ENCODE measurements at places on chromosomes 11 and 22. TPM values are rescaled to one million over a fixed set of nuclear protein-coding genes. Genes with fewer than 3 reads are reported as not detected.
A peak's percentile ranks its signal among the peaks of the same experiment; 100 is the strongest.

Gene ARHGAP8
- not detected for total RNA-seq

Gene FOLH1
- total RNA-seq, result not detected

Gene NAV2
- not detected for total RNA-seq

Gene LARGE2
- total RNA-seq, result 9.5 TPM

Gene TRIM49C
- total RNA-seq, result not detected

Gene CTSW
- not detected for total RNA-seq

Gene HEPHL1
- total RNA-seq, result not detected

Gene SLC22A6
- not detected for total RNA-seq

Gene FAT3
- not detected for total RNA-seq

Gene CEP57
- total RNA-seq, result 140 TPM

DNA sequence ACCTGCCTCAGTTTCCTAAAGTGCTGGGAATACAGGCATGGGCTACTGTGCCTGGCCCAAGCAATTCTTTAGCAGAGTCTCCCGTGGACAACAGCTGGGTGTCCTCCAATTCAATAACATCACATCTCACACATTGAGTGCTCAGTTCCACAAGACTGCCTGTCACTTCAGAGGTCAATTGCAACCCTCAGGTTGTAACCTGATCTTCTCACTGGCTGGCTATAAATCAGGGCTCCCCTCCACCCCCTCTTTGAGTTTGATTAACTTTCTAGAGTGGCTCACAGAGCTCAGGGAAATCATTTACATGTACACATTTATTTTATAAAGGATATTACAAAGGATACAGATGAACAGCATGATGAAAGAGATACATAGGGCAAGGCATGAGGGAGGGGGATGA, 68.1 kb downstream of the MCHR1 start:
- DNase-seq, result peak; percentile 45
- H3K4me3 ChIP-seq, result no peak overlapping the region
- H3K4me1 ChIP-seq, result peaks cover 6% of the 10 kb centered on the region
- no peaks in the 10 kb centered on the region for H3K27me3 ChIP-seq
- H3K36me3 ChIP-seq, result no peaks in the 10 kb centered on the region

- no peaks in the 10 kb centered on the region for H3K27me3 ChIP-seq
- no peak overlapping the region for H3K4me3 ChIP-seq
- H3K4me1 ChIP-seq, result no peaks in the 10 kb centered on the region
- H3K27ac ChIP-seq, result no peak overlapping the region
- no peaks in the 10 kb centered on the region for H3K36me3 ChIP-seq
Measured at GRCh38 chr11:5831196-5831829, 10.4 kb downstream of the OR52E6 start.

GRCh38 chr22:42949159-42949558, 65.8 kb downstream of the PACSIN2 start:
- H3K36me3 ChIP-seq, result no peaks in the 10 kb centered on the region
- no peaks in the 10 kb centered on the region for H3K27me3 ChIP-seq
- no peak for DNase-seq
- no peak overlapping the region for H3K4me3 ChIP-seq
- no peaks in the 10 kb centered on the region for H3K4me1 ChIP-seq

GRCh38 chr22:23068832-23069385, 1.4 kb upstream of the GNAZ start:
- H3K4me1 ChIP-seq, result peaks cover 57% of the 10 kb centered on the region
- peak overlapping the region; percentile 64 for H3K4me3 ChIP-seq
- H3K27me3 ChIP-seq, result no peaks in the 10 kb centered on the region

- no peaks in the 10 kb centered on the region for H3K27me3 ChIP-seq
- no peaks in the 10 kb centered on the region for H3K36me3 ChIP-seq
- H3K4me1 ChIP-seq, result no peaks in the 10 kb centered on the region
Measured at GRCh38 chr11:20112291-20113148, 47.8 kb downstream of the DBX1 start.

GRCh38 chr22:31825513-31825912, 71.7 kb downstream of the DEPDC5 start:
- peaks cover 34% of the 10 kb centered on the region for H3K36me3 ChIP-seq
- H3K4me1 ChIP-seq, result no peaks in the 10 kb centered on the region
- no peak for DNase-seq
- no peak overlapping the region for H3K4me3 ChIP-seq

DNA sequence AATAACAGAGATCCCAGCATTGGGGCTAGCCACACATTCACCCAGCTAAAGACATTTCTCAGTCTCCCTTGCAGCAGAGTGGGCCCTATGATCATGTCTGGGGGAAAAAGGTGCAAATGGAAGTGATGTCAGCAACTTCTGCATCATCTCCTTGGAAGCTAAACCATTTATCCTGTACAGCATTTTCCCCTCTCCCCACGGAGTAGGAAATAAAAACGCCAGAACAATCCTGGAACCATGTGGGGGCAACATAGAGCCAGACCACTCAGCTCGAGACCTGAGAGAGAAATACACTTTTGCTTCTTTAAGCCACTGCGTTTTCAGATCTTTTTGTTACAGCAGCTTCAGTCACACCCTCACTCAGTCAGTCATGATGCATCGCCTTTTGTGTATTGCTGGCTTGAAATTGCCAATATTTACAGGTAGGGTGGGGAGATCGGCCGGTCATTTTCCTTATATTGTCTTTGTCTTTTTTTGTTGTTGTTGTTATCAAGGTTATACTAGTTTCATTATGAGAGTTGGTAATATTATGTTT, 9.1 kb upstream of the RAC2 start:
- no peaks in the 10 kb centered on the region for H3K36me3 ChIP-seq
- peaks cover 41% of the 10 kb centered on the region for H3K4me1 ChIP-seq
- no peak overlapping the region for H3K4me3 ChIP-seq
- H3K27ac ChIP-seq, result no peak overlapping the region
- no peak for DNase-seq

DNA sequence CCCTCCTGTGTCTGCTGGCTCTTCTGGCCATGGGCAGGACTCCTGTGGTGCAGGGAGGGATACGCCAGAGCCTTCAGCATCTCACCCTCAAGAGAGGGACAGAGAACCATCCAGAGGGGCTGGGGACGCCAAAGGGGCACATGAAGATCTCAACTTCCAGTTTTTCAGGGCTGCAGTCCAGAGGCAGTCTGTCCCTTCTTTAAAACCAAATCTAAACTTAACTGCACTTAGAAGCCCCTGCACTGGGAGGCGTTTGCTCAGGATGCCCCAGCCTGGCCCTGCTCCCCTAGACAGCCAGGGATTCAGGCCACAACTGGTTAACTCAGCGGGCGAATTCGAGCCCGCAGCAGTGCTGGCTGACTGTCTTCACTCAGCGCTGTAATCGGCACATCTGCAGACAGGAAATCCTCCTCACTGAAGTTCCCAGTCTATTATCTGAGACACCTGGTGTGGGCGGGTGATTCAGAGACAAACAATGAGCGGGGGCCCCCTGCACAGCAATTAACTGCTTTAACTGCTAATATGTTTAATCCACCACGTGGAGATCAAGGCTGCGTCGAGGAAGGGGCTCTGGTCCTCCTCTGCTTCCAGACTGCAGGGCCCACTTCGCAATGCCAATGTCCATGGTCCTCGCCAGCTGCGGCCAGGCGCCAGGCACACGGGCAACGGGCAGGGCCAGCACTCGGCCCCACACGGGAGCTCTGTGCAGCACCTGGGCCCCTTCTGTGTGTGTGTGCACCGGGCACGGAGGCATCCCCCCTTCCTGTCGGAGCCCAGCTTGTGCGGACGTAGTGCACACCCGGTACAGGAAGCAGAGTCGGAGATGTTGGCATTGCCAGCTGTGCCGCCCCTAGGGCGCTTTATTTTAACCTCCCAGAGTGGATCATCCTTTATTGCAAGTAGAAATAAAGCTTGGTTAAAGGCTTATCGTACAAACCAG, 36.9 kb upstream of the GNB1L start:
- H3K36me3 ChIP-seq, result no peaks in the 10 kb centered on the region
- H3K27me3 ChIP-seq, result no peaks in the 10 kb centered on the region
- peak overlapping the region; percentile 36 for H3K4me3 ChIP-seq
- peaks cover 34% of the 10 kb centered on the region for H3K4me1 ChIP-seq
- H3K27ac ChIP-seq, result peak overlapping the region; percentile 84

DNA sequence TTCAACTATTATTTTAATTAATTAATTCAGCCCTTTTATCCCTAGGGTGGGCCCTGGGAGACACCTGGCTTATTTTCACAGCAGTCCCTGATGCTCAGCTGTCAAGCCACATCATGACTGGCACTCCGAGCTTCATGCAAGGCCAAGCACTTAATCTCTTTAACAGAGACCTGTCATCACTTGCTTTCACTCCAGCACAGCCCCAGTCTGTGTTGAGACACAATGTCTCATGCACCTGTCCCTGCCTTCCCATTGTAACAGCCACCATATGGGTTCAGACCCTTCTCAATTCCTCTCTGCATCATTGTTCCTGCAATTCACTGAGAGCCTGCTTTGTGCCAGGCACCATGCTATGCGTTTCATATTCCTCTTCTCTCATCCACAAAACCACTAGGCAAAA, 222.2 kb upstream of the TENM4 start:
- H3K36me3 ChIP-seq, result no peaks in the 10 kb centered on the region
- H3K4me1 ChIP-seq, result no peaks in the 10 kb centered on the region
- no peak for DNase-seq
- no peaks in the 10 kb centered on the region for H3K27me3 ChIP-seq
- no peak overlapping the region for H3K27ac ChIP-seq

- H3K4me3 ChIP-seq, result peak overlapping the region; percentile 100
- H3K27me3 ChIP-seq, result no peaks in the 10 kb centered on the region
- DNase-seq, result peak; percentile 66
- peaks cover 22% of the 10 kb centered on the region for H3K36me3 ChIP-seq
Measured at GRCh38 chr22:49826603-49827270, 936 bp downstream of the BRD1 start.

DNA sequence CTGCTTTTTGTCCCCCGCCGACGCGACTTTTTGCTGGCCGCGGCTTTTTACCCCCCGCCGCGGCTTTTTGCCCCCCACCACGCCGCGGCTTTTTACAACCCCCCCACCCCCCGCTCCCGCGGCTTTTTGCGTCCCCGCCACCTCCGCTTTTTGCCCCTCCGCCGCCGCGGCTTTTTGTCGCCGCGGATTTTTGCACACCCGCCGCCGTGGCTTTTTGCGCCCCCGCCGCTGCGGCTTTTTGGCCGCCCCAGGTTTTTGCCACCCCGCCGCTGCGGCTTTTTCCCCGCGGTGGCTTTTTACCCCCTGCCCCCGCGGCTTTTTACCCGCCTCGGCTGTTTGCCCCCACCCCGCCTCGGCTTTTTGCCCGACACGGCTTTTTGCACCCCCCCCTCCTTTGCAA, 205.5 kb downstream of the CCT8L2 start:
- H3K36me3 ChIP-seq, result no peaks in the 10 kb centered on the region
- DNase-seq, result no peak
- H3K27me3 ChIP-seq, result no peaks in the 10 kb centered on the region

- peak overlapping the region; percentile 75 for H3K27ac ChIP-seq
- H3K4me1 ChIP-seq, result peaks cover 24% of the 10 kb centered on the region
- H3K36me3 ChIP-seq, result peaks cover 18% of the 10 kb centered on the region
- DNase-seq, result no peak
- peak overlapping the region; percentile 84 for H3K4me3 ChIP-seq
- no peaks in the 10 kb centered on the region for H3K27me3 ChIP-seq
Measured at GRCh38 chr11:102346456-102346747, 612 bp upstream of the BIRC2 start.

- DNase-seq, result no peak
- no peaks in the 10 kb centered on the region for H3K4me1 ChIP-seq
- H3K27me3 ChIP-seq, result no peaks in the 10 kb centered on the region
- no peak overlapping the region for H3K4me3 ChIP-seq
- H3K36me3 ChIP-seq, result no peaks in the 10 kb centered on the region
Measured at GRCh38 chr11:101477926-101478325, 105.9 kb downstream of the TRPC6 start.

GRCh38 chr11:85710917-85711316, 24.9 kb upstream of the CCDC89 start:
- no peak overlapping the region for H3K4me3 ChIP-seq
- no peak overlapping the region for H3K27ac ChIP-seq
- H3K36me3 ChIP-seq, result no peaks in the 10 kb centered on the region
- H3K27me3 ChIP-seq, result 0 out of 2 replicates have a peak, but pooled peaks cover 3% of the 10 kb centered on the region
- DNase-seq, result no peak

DNA sequence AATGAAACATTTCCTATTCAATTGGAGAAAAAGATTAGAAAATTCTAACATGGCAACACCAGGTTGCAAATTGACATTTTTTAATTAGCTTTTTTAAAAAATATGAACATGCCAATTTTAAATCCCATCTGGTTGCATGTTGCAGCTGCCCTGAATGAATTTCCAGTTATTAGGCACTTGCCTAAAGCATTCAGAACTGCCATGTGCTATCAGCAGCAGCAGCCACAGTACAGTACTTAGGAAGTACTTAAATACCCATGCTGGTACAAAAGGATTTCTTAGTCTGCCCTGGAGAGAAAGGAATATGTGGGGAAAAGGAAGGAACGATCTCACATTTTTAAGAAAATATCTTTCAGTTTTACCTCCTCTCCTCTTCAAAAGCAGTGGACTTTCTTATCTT, 46.2 kb downstream of the FAM168A start:
- H3K27me3 ChIP-seq, result no peaks in the 10 kb centered on the region
- H3K36me3 ChIP-seq, result no peaks in the 10 kb centered on the region
- H3K27ac ChIP-seq, result no peak overlapping the region
- no peak for DNase-seq
- peaks cover 5% of the 10 kb centered on the region for H3K4me1 ChIP-seq

GRCh38 chr22:46910624-46911023, 148.2 kb downstream of the TBC1D22A start:
- no peak overlapping the region for H3K4me3 ChIP-seq
- no peaks in the 10 kb centered on the region for H3K27me3 ChIP-seq
- no peak for DNase-seq
- no peaks in the 10 kb centered on the region for H3K4me1 ChIP-seq
- H3K27ac ChIP-seq, result no peak overlapping the region

- H3K27me3 ChIP-seq, result peaks cover 2% of the 10 kb centered on the region
- no peaks in the 10 kb centered on the region for H3K36me3 ChIP-seq
- H3K4me1 ChIP-seq, result peaks cover 17% of the 10 kb centered on the region
- H3K4me3 ChIP-seq, result peak overlapping the region; percentile 65
- DNase-seq, result no peak
Measured at GRCh38 chr11:110712659-110713448, 617 bp upstream of the ARHGAP20 start.

- no peaks in the 10 kb centered on the region for H3K4me1 ChIP-seq
- no peaks in the 10 kb centered on the region for H3K27me3 ChIP-seq
- no peak overlapping the region for H3K27ac ChIP-seq
- no peak for DNase-seq
Measured at GRCh38 chr22:47474895-47475294, 712.4 kb downstream of the TBC1D22A start.

GRCh38 chr11:43282607-43283440, 29.0 kb upstream of the API5 start:
- no peaks in the 10 kb centered on the region for H3K4me1 ChIP-seq
- H3K27me3 ChIP-seq, result no peaks in the 10 kb centered on the region
- no peak overlapping the region for H3K4me3 ChIP-seq
- no peak overlapping the region for H3K27ac ChIP-seq

GRCh38 chr22:35292786-35293185, 6.9 kb upstream of the TOM1 start:
- H3K4me1 ChIP-seq, result peaks cover 4% of the 10 kb centered on the region
- peaks cover 58% of the 10 kb centered on the region for H3K36me3 ChIP-seq
- no peak for DNase-seq
- no peak overlapping the region for H3K4me3 ChIP-seq
- no peak overlapping the region for H3K27ac ChIP-seq
- no peaks in the 10 kb centered on the region for H3K27me3 ChIP-seq
